Fibroblast of skin of scalp (primary cell): ENCODE measurements at places on chromosomes 12 and 14.

DNA sequence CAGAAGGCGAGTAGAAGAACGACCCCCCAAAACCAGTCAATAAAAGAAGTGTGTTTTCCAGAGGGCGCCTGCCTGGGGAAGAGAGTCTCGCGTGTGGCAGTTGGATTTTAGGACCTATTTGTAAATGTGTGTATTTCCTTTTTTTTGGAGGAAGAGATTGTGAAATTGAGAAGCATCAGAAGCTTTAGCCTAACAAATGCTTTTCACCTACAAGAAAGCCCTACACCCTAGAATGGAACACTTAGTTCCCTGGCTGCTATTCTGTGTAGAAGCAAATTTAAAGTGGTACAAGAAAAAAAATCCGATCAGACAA, 1.3 kb downstream of the RCOR1 start:
- DNase-seq, result no peak

GRCh38 chr14:101313268-101313667, 248.0 kb upstream of the DIO3 start:
- DNase-seq, result no peak

- DNase-seq, result no peak
These were observed 55.5 kb downstream of the CHGA start for GRCh38 chr14:92978229-92979021.

DNA sequence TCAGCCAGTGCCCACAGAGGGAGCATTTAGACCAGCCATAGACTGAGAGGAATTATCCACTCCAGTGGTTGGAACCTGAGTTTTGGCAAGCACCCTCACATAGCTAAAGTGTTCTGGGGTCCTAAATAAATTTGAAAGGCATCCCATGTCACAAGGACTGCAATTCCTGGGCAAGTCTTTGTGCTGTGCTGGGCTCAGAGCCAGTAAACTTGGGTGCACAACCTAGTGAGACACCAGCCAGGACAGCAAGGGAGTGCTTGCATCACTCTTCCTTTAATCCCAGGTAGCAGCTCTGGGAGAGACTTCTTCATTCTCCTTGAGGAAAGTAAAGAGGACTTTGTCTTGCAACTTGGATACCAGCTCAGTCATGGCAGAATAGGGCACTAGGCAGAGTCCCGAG, 142.0 kb upstream of the FSCB start:
- no peak for DNase-seq

DNA sequence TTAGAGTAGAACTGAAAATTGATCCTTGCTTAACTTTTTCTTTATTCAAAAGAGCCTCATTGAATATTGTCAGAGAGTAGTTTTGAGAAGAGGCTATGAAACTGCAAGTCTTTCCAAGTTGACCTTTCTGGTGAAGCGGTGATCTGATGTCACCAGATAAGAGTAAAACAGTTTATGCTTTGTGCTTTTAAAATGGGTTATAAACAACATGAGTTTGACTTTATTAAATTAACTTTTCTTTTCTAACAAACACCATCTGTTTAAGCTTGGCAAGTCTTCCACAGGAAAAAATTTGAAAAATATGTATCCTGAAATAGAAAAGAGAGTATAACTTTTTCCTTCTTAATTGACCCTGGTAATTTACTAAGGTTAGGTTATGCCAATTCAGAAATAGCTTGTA, 408.7 kb upstream of the NOVA1 start:
- no peak for DNase-seq

- peak; percentile 53 for DNase-seq
These were observed 2.7 kb downstream of the TGFB3 start for GRCh38 chr14:75979071-75979571.

- DNase-seq, result peak; percentile 34
These were observed 231.2 kb downstream of the ETNK1 start for GRCh38 chr12:22856178-22856577.

GRCh38 chr12:111034083-111034885, 113.9 kb upstream of the MYL2 start:
- DNase-seq, result no peak

- DNase-seq, result no peak
These were observed 6.6 kb downstream of the CACNA2D4 start for GRCh38 chr12:1911598-1912575.

GRCh38 chr12:24600996-24601395, 347.9 kb downstream of the BCAT1 start:
- peak; percentile 87 for DNase-seq

DNA sequence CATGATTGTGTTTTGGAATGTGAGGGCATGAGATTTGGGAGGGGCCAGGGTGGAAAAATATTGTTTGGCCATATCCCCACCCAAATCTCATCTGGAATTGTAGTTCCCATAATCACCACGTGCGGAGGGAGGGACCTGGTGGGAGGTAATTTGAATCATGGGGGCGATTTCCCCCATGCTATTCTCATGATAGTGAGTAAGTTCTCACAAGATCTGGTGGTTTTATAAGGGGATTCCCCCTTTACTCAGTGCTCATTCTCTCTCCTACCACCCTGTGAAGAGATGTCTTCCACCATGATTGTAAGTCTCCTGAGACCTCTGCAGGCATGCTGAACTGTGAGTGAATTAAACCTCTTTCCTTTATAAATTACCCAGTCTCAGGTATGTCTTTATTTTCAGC, 15.7 kb downstream of the OR10P1 start:
- no peak for DNase-seq
